Ovary (tissue), 10 donors: ENCODE measurements at places on chromosomes 12 and 14. TPM values are rescaled to one million over a fixed set of nuclear protein-coding genes. Genes with fewer than 3 reads are reported as not detected.

GPX2 gene
- 4.8 TPM for total RNA-seq

NXPH4 gene
- total RNA-seq, result not detected

GRCh38 chr14:22606380-22606779 lies 8.3 kb downstream of the ABHD4 start:
- H3K4me3 ChIP-seq, result no peak overlapping the region
- no peak for DNase-seq
- no peaks in the 10 kb centered on the region for H3K36me3 ChIP-seq
- H3K27me3 ChIP-seq, result no peaks in the 10 kb centered on the region
- H3K27ac ChIP-seq, result no peak overlapping the region

DNA sequence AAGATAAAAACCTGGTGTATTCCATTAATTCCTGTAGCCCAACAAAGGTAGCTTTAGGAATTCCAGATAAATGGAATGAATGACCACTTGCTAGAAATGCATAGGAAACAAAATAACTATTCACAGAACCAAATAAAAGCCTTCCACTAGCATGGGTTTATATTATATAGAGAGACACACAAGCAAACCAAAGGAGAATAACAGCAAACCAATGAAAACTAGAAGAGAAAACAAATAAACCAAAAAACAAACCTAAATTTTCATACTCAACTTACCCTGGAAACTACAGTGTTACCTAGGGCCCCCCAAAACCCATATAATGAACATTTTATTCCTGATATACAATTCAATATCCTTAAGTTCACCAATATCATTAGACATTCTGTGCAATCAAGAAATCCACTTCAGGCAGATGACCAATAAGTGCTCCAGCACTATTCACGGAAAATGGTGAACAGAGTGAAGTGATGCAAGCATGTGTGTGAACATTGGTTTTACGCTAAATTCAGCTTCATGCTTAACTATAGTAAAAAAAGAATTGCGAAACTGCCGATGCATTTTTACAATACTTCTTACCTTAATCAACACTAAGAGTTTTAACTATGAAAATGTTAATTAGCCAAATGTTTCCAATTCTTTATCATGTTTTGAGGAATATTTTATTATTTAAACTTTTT lies 1108.4 kb upstream of the TMEM132C start:
- no peaks in the 10 kb centered on the region for H3K27me3 ChIP-seq
- H3K4me1 ChIP-seq, result no peaks in the 10 kb centered on the region
- DNase-seq, result no peak
- H3K36me3 ChIP-seq, result no peaks in the 10 kb centered on the region

DNA sequence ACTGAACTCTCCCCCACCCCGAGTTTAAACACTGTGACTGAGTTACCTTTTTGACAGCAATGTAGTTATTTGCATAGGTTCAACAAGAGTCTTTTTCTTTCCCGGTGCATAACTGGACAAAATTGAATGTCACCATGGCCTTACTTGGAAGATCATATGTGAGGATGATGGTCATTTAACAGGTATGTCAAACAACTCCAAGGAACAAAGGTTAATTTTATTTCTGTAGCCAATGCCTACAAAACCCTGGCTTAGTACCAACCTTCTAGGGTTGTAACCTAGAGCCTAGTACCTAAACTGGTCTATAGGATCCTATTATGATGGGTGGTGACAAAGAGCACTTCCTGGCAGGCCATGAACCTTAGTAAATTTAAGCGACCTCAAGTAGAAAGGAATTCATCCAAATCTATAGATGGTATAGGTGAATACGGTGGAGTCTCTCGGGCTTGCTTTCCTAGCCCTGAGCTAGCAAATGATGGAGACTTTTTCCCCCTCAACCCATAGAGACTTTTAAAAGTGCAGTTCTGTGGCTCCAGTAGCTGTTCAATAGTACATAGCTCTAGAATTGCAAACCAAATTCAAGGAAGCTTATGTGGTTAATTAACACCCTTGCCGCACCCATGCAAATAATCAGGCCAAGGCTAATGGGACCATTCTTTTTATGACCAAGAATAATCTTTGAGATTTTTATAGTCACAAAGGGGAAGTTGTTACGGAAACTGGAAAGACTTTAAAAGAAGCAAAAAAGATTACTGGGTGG lies 89.0 kb downstream of the SLC38A1 start:
- no peak overlapping the region for H3K27ac ChIP-seq
- H3K4me1 ChIP-seq, result no peaks in the 10 kb centered on the region
- H3K27me3 ChIP-seq, result no peaks in the 10 kb centered on the region
- no peak for DNase-seq

DNA sequence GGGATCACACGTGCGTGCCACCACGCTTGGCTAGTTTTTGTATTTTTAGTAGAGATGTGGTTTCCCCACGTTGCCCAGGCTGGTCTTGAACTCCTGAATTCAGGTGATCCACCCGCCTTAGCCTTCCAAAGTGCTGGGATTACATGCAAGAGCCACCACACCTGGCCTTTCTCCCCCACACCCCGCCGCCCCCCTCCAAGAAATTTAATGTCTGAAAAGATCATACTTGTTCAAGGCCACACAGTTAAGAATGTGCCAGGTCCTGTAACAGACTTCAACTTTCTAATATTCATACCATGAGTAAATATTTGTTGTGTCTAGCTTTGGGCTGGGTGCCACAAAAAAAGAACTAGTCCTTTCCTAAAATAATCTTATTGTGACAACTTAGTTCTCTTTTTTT lies 9.1 kb downstream of the GATC start:
- no peaks in the 10 kb centered on the region for H3K27me3 ChIP-seq
- no peak overlapping the region for H3K4me3 ChIP-seq
- DNase-seq, result no peak
- H3K4me1 ChIP-seq, result no peaks in the 10 kb centered on the region
- H3K36me3 ChIP-seq, result no peaks in the 10 kb centered on the region

GRCh38 chr12:55696141-55696540 lies 11.6 kb downstream of the ITGA7 start:
- no peaks in the 10 kb centered on the region for H3K27me3 ChIP-seq
- H3K4me1 ChIP-seq, result no peaks in the 10 kb centered on the region
- DNase-seq, result no peak
- no peaks in the 10 kb centered on the region for H3K36me3 ChIP-seq
- no peak overlapping the region for H3K4me3 ChIP-seq

DNA sequence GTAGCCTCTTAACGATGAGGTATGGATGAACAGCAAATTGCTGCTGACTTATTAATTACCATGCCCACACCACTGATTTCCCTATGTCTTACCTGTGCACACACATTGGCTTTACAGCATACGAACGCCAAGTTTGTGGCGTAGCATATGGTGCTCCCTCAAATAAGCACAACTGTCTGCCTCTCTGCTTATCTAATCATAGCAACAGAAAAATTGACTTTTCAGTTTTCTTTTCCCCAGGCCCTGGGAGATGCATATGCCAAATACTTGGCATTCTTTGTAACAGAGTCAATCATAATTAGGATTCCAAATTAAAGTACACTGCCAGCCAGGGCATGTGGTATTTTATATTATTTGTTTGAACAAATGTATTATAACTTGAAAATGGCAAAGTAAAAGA lies 625.5 kb downstream of the DIO2 start:
- H3K27me3 ChIP-seq, result no peaks in the 10 kb centered on the region
- no peak for DNase-seq
- H3K27ac ChIP-seq, result no peak overlapping the region
- no peaks in the 10 kb centered on the region for H3K36me3 ChIP-seq

DNA sequence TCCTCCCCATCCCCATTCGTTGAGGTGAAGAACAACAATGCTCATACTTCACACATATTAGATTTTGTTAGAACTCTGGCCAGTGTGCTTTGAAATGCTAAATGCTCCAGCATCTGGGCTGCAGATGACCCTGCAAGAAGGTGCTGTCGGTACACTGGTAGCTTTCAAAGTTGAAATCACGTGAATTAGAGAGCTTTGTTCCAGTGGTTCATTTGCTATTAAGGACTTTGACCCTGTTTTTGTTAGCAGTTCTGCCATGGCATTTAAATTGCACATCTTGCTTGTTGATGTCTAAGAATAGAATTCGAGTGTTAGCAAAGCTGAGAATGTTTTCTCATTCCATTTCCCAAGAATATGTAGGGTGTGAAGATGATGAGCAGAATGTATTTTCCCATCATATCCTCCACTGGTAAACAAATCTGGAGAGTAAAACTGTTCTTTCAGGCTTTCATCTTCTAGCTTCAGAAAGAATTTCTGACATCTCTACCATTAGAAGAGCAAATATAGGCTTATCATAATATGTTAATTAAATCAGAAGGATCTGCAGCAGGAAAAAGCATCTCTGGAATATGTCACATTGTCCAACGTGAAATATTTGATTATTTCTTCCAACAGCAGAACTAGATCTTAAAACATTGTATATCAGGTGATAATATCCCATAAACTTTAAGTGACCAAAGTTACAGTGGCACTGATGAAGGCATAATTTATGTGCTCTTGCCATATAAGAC lies 98.8 kb upstream of the PDE3A start:
- H3K27me3 ChIP-seq, result no peaks in the 10 kb centered on the region
- DNase-seq, result no peak
- H3K4me1 ChIP-seq, result no peaks in the 10 kb centered on the region
- no peak overlapping the region for H3K4me3 ChIP-seq
- no peak overlapping the region for H3K27ac ChIP-seq

GRCh38 chr12:61781021-61781581 lies 479.1 kb upstream of the USP15 start:
- DNase-seq, result no peak
- H3K36me3 ChIP-seq, result no peaks in the 10 kb centered on the region
- no peak overlapping the region for H3K27ac ChIP-seq
- H3K27me3 ChIP-seq, result no peaks in the 10 kb centered on the region
- H3K4me1 ChIP-seq, result no peaks in the 10 kb centered on the region

GRCh38 chr12:84599539-84599938 lies 313.1 kb downstream of the SLC6A15 start:
- no peaks in the 10 kb centered on the region for H3K4me1 ChIP-seq
- no peaks in the 10 kb centered on the region for H3K36me3 ChIP-seq
- no peak overlapping the region for H3K4me3 ChIP-seq
